ENCODE measurements at places on chromosomes 7 and 10.

DNA sequence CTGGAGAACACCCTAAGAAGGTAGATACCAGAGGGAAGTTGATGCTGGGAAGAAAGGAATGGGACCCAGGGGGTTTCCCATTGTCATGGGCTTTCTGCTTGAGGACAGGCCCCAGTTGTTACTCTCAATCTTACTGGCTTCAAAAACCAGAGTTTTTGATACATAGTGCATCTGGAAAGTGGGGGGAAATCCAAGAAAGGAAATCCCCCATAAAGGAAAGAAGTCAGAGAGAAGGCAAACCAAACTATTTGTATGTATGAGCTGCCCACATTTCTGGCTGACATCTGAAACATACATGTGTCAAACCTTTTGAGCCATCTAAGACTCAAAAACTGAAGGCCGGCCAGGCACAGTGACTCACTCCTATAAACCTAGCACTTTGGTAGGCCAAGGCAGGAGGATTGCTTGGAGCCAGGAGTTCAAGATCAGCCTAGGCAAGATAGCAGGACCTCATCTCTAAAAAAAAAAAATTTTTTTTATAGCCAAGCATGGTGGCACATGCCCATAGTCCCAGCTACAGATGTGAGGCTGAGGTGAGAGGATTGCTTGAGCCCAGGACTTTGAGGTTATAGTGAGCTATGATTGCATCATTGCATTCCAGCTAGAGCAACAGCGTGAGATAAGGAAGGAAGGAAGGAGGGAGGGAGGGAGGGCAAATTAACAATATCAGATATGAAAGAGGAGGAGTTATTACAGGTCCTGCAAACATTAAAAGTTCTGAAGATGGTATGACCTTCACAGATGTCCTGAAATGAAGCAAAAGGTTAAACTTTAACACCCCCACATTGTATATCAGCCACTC is 6.7 kb upstream of the COA1 start:
- no peak for DNase-seq

DNA sequence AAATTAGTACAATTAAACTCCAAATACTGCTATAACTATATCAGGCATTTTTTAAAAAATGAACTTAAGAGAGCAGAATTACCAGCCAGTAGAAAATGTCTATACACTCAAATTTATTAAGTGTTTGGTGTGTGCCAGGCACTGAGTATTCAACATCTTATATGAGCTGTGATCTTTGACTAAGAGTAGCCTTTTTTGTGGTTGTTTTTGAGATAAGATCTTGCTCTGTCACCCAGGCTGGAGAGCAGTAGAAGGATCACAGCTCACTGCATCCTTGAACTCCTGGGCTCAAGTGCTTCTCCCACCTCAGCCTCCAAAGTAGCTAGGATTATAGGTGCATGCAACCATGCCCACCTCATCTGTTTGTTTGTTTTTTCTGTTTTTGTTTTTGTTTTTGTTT is 102.5 kb upstream of the CELF2 start:
- DNase-seq, result no peak

GRCh38 chr7:102454468-102454867 is 10.2 kb downstream of the ALKBH4 start:
- no peak for DNase-seq

- no peak for DNase-seq
Observed at GRCh38 chr10:96416643-96417042, 57.8 kb upstream of the OPALIN start.

DNA sequence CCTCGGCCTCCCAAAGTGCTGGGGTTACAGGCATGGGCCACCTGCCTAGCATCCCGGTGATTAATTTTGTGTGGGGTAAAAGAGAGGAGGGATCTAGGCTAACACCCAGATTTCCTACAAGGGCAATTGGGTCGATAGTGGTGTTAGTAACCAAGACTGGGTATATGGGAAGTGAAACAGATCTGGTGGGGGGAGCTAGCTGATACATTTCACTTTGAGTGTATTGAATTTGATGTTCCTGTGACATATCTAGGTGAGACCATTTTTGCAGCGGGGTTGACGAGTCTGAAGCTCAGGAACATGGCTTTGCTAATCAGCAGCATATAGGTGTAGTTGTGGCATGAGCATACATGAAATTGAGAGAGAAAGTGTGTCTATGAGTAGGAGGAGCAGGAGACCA is 12.0 kb downstream of the CLCN1 start:
- no peak for DNase-seq

- DNase-seq, result no peak
Observed at GRCh38 chr10:45417746-45418145, 43.7 kb downstream of the ALOX5 start.

- no peak for DNase-seq
Observed at GRCh38 chr7:2316578-2316977, 2.3 kb upstream of the SNX8 start.

- DNase-seq, result no peak
Observed at GRCh38 chr10:45425621-45426563, 51.9 kb downstream of the ALOX5 start.

DNA sequence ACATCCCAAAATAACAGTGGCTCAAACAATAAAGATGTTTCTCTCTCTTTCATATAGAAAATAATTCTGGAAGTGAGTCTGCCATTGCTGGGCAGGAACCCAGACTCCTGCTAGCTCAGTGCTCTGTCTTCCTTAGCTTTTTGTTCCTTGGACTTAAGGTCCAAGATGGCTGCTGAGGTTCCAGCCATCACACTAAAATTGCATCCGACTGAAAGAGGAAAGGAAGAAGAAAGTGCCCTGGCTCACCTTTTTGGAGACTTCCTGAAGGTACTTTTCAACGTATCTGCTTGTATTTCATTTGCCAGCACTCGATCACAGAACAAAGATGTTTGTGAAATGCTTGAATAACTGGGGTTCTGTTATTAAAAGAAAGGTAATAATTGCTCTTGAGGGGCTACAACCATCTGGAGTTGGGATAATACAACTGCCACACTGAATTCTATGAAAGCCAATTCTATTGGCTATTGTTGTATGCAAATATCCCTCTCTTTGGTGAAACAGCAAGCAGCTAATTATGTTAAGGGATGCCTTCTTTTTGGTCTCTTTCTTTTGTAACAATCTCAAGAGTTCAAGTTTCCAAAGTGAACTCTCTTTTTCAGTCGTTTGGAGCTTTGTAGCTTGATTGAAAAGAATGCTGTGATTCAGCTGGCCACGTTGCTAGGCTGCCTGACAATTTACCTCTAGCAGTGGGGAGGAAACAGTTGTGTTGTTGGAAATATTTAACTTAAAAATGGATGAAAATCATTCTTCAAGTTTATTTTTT is 83.9 kb downstream of the BAMBI start:
- DNase-seq, result no peak

DNA sequence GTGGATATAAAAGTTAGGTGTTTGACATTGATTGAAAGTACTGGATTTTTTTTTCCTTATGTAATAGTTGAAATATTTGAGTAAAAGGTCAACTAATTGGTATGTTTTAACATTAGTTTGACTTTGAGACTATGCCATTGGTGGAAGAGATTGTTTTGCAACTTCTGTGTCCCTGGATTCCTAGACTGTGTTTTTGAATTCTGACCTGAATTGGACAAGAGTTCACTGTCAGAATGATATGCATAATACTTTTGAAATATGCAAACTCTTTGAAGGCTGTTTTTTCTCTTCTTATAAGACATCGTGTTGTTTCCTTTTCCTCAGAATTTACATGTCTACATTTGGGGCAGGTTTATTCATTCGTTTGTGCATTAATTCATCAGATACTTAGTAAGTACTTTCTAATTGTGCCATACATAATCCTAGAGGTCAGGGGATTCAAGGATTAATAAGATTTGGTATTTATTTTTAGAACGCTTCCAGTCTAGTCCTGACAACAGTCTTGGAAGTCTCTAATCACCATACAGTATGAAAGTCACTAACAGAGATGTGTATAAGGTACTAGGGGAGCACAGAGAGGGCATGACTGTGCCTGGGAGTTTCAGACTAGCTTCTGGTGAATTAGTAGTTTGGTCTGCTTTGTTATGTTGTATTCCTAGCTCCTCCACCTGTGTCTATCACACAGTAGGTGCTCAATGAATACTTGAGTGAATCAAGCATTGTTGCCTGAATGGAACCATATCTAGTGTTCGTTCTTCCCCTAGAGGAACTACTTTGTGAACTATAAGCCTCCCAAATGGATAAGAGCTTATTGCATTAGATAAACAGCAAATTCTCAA is 49.2 kb downstream of the AGK start:
- no peak for DNase-seq

GRCh38 chr7:118863966-118864365 is 639.5 kb downstream of the ANKRD7 start:
- DNase-seq, result no peak

DNA sequence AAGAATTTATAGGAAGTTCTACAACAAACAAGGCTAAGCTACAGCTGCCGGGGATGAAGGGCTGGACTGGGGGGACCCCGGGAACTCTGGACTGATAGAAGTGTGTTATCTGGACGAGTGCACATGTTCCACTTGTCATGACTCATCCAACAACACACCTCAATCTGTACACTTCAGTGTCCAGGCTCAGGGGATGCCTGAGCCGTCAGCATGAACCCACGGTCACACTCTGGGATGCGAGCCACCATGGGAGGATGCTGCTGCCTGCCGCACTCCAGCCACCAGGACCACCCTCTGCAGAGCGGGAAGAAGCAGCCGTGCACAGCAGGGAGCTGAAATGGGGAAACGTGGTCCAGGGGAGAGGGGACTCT is 67.5 kb downstream of the MAD1L1 start:
- no peak for DNase-seq

GRCh38 chr7:118492466-118492865 is 268.0 kb downstream of the ANKRD7 start:
- no peak for DNase-seq

GRCh38 chr7:130272381-130273080 is 5.9 kb downstream of the CPA2 start:
- no peak for DNase-seq

GRCh38 chr10:119834188-119834587 is 38.5 kb downstream of the MCMBP start:
- DNase-seq, result no peak

DNA sequence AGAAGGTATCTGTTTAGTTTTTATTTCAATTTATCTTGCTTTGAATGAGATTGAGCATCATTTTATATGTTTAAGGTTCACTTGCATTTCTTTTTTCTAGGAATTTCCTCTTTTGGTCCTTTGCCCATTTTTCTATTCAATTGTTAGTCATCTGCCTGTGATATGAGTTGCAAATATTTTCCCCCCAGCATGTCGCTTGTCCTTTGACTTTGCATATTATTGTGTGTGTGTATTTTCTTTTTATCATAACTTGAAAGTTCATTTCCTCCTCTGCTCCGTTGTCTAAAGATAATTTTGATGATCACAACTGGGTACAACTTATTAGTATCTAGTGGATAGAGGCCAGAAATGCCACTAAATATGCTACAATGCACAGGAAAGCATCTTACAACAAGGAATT is 132.7 kb upstream of the MDFIC start:
- DNase-seq, result no peak

- DNase-seq, result no peak
Observed at GRCh38 chr10:33412653-33413361, 78.3 kb upstream of the NRP1 start.

- DNase-seq, result no peak
Observed at GRCh38 chr10:69957886-69958555, 94.6 kb upstream of the MACROH2A2 start.

DNA sequence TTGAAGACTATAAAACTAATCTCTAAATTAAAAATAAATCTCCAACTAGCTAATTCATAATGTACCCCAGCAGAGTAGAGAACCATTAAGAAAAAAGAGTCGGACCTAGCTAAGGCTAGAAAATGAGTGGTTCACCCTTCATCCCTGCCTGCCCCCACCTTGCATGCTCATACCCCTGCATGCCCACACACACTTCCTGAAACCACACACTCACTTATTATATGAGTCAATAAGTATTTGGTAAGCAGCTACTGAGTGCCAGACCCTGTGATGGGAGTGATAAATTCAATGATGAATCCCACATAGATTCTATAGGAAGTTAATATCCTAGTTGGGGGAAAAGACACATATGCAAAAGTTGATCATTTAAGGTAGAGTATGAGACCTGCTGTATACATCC is 152.9 kb upstream of the INHBA start:
- DNase-seq, result no peak

DNA sequence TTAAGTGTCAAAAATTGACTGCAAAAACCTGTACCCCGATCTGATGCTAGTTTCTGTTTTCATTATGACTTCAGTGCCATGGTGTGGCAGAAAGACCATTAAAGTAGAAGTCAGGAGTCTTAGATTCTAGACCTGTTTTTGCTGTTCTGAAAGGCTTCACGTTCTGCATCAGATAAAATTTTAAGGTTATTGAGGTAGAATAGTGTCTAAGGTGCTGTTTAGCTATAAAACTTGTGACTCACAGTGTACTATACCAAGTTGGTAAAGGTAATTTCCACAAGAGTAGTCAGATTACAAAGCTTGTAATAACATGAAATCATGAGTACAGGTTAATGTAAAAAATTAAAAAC is 38.6 kb downstream of the ZNRF2 start:
- no peak for DNase-seq

DNA sequence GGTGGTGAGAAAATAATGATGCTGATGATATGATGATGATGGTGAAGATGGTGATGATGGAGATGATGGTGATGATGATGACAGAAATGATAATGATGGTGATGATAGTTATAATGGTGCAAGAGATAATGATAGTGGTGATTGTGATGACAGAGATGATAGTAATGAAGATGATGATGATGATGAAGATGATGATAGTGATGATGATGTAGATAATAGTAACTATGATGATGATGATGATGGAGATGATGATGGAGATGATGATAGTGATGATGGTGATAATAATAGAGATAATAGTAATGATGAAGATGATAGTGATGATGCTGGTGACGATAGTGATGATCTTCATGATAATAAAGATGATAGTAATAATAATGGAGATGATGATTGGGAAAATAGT is 22.2 kb downstream of the ABCA13 start:
- DNase-seq, result no peak

DNA sequence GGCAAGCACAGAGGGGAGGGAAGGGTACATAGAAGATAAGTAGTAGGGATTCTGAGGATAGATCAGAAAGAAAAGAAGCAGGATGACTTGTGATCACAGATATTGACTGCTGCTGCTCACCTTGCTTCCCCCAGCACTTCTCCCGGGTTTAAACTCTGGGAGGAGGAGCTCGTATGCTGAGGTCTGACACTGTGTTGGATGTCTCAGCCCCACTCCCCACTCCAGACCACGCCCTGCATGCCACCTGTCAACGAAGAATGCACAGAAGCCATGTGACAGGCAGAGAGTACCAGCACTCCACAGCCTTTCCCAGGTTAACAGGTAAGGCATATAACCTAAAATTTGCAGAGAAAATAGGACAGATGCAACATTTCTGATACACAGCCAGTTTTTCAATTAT is 388.9 kb downstream of the TNS3 start:
- no peak for DNase-seq

DNA sequence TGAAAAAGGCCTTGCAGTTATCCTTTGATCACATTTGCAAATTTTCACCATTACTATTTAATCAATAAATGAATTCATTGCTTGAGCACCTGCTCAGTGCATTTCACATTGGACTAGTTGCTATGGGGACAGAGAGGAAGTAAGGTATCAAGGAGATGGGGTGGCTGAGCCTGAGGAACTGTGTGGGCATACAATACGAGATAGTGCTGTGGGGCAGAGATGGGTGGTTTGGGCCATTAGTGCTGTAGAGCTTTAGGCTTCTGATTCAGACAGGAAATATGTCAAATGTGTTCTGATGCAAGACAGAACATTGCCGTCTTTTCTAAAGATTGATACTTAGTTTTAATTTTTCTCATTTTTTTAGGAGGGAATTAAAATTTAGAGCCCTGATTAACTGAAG is 13.2 kb downstream of the ITGB8 start:
- DNase-seq, result no peak

GRCh38 chr7:3780525-3780924 is 479.5 kb downstream of the SDK1 start:
- no peak for DNase-seq

GRCh38 chr10:124640538-124641231 is 103.5 kb downstream of the FAM53B start:
- DNase-seq, result no peak

Measured in central memory CD4-positive, alpha-beta T cell (primary cell).